CMK (cell line): ENCODE measurements at places on chromosomes 12 and 14.

GRCh38 chr12:7716381-7716780 is 5.1 kb downstream of the DPPA3 start:
- peak; percentile 11 for DNase-seq

DNA sequence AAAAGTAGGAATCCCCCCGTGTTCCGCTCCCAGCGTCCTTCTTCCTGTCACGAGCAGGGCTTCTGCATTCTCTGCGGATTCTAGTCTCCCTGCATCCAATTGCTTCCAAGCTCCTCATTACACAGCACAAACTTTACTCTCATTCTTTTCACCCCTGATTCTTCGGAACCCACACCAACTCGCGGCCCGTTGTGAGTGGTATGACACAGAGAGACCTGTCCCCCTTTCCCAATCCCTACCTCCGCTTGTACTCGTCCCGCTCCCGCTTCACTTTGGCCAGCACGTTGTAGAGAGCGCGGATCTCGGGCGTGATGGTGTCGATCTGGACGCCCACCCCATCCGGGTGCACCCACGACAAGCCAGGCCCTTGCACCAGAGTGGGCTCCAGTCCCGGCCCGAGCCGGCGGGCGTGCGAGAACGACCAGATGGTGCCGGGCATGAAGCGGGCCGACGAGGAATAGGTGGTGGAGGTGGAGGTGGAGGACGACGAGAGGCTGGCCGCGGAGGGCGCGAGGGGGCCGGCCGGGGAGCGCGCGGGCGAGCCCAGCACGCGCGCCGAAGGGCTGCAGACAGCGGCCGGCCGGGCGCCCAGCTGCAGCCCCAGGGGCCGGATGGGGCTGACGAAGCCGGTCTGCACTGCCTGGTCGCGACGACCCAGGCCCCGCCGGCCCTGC is 687 bp downstream of the IFFO1 start:
- DNase-seq, result no peak

- DNase-seq, result no peak
These were observed 125.3 kb upstream of the PWP1 start for GRCh38 chr12:107560165-107560898.

DNA sequence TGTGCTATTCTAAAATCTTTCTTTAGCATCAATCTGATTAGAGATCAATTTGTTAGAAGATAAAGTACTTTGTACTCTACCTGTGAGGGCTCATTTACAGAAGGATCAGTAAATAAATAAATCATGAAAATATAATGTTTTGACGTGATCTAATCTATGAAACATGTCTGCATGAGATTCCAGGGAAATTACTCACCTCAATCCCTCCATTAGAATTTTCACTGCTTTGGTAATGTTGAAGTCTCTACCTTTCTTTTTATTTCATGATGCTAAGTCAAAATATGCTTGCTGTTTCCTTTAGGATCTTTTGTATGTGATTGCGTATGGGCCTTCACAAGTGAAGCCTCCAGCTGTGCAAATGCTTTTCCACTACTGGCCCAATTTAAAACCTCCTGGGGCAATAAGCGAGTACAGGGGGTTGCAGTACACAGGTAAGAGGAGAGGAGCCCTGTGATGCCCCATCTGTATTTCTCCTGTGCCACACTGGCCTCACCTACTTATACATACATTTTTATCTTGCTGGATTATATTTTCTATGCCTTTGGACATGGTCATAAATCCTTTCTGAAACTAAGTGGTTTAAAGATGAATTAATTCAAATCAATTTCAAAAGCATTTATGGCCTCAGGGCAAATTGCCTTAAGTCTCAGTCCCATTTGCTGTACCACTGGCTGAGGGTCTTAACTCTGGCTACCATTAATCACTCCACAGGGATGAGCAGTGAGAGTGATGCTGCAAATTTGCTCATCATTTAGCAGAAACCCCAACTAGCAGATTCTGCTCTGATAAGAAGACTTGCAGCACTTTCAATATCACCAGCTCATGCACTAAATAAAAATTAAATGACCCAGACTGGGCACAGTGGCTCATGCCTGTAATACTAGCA is 66.4 kb downstream of the UNC79 start:
- DNase-seq, result no peak

GRCh38 chr14:101812071-101812470 is 50.6 kb downstream of the PPP2R5C start:
- DNase-seq, result no peak

- no peak for DNase-seq
These were observed 39.1 kb downstream of the TSPAN11 start for GRCh38 chr12:30965613-30965985.

- no peak for DNase-seq
These were observed 412.0 kb upstream of the ATP2B1 start for GRCh38 chr12:90120627-90121026.

DNA sequence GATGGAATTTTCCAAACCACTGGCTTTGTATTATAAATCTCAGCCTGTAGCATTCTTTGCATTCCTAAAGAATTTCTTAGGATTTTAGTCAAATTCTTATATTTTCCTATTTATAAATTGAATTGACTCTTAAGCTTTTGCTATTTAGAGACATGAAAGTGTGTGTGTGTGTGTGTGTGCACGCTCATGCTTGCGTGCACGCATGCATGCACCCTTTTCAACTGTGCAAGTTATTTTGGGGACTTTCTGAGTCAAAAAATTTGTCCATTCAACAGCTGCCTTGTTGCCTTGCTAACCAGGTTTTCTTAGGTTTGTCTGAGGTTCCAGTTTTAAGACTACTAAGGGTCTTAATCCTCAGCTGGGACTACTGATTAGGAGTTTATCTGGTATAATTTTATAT is 42.6 kb downstream of the GPATCH2L start:
- no peak for DNase-seq

DNA sequence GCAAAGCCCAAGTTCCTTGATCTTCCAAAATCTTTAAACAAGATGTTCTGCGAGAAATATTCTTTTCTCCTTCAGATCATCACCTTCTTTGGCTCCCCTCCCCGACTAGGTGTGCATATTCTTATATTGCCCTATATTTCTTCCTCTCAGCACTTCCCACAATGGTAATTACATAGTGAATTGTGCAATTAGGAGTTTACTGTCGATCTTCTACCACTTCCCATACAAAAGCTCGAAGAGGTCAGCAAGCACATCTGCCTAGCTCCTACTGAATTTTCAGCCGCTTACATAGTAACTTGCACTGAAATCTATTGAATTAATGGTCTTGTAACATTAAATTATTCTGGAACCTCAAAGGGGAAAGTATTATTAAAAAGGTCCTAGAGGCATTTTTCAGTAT is 16.7 kb downstream of the OSBPL8 start:
- DNase-seq, result no peak

- DNase-seq, result no peak
These were observed 1121.6 kb upstream of the TMEM132C start for GRCh38 chr12:127145241-127145928.

DNA sequence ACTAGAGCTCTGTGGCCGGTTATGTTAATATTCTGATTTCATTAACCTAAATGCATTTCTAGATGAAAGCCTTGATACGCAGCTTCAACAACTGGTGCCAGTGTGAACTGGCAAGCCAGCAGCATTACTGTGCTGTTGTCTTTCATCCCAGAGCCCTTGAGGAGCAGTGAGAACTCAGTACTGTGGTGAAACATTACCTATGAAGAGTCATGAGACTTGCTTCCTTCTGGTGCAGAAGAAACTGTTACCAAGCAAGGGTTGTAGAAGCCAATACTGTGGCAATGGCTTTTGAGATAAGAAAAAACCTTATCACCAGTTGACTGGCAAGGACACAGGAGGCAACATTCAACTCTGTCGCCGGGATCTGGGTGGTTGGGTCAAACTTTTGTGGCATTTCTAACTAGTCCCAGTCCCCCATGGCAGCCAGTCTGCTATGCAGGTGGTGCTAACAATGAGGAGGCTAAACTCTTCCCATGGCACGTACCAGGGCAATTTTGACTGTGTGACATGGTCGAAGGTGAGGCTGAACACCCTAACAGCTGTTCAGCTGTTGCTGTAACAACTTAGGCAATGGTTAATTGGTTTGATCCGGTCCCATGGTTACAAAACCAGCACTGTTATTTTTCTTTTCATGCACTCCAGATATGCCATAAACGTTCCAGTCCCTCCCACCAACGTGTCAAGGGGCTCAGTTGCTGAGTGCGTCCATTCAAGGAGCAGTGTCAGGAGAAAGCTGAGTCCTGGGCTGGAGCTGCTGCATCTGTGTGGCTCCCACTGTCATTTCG is 12.6 kb upstream of the LGALS3 start:
- no peak for DNase-seq

DNA sequence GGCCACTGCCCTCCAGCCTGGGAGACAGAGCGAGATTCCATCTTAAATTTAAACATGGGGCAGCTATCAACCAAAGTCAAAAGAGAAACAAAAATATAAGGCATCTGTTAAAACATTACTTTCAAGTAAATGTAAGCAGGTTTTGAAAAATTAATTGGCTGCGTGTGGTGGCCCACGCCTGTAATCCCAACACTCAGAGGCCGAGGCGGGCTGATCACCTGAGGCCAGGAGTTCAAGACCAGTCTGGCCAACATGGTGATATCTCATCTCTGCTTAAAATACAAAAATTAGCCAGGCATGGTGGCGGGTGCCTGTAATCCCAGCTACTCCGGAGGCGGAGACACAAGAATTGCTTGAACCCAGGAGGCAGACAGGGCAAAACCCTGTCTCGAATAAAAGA is 82.7 kb downstream of the PLEKHA5 start:
- DNase-seq, result no peak

- DNase-seq, result peak; percentile 79
These were observed at the start of gene ACIN1 for GRCh38 chr14:23094666-23095195. ACIN1 (minus strand) TSS chr14:23095136; CDS start chr14:23095112, 24 bp downstream.

GRCh38 chr12:5507944-5508343 is 76.0 kb downstream of the NTF3 start:
- DNase-seq, result no peak

DNA sequence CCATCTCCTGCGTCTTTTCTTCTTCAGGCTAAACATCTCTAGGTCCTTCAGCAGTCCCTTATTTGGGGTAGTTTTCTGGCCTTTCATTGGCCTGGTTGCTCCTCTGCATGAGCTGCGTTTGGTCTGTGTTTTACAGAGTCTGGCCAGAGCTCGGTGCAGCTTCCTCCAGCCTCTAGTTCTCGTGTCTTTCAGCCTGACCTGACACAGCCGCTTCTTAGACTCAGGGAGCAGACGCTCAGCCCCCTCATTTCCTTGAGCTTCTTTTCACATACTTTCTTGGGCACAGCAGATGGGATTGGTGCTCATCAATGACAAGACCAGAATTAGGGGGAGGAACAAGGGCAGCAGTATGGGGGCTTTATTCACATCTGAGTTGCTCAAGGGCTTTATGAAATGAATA is 13.6 kb upstream of the GSG1 start:
- DNase-seq, result no peak

DNA sequence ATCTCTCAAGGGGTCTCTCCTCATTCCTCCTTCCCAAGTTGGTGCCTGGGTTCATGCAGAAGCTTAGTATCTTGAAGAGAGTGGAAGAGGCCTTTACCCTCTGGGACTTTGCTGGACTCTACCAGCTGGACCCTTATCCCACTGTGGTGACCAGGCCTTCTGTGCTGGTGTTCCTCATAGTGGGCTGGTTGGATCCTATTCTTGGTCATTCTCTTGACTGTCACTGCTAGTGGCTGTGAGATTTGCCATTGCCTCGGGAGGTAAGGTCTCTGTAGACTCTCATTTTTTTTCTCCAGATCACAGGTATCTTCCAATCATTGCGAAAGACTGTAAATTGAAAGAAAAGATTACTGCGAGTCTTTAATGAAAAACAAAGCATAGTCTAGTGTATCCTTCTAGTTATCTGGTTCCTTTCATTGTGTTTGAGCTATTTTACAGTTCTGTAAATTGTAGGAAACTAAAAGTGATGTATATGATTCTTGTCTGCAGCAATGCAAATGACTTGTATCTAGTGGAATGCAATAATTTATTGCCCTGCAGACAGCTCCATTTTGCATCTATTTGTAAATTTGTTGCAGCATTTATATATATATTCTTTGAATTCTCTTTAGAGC is 217.9 kb downstream of the AEBP2 start:
- no peak for DNase-seq

DNA sequence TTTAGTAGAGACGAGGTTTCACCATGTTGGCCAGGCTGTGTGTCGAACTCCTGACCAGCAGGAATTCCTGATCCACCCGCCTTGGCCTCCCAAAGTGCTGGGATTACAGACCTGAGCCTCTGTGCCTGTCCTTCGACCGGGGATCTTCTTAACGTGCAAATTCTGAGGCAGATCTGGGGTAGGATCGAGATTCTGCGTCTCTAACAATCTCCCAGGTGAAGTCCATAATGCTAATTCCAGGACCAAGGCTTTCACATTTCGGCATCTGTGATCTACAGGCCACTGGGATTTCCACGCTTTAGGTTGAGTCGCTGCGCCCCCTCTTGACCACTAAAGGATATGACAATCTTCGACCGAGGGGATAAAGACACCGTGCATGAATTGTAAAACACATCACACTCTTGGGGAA is 24.8 kb downstream of the FOS start:
- no peak for DNase-seq

DNA sequence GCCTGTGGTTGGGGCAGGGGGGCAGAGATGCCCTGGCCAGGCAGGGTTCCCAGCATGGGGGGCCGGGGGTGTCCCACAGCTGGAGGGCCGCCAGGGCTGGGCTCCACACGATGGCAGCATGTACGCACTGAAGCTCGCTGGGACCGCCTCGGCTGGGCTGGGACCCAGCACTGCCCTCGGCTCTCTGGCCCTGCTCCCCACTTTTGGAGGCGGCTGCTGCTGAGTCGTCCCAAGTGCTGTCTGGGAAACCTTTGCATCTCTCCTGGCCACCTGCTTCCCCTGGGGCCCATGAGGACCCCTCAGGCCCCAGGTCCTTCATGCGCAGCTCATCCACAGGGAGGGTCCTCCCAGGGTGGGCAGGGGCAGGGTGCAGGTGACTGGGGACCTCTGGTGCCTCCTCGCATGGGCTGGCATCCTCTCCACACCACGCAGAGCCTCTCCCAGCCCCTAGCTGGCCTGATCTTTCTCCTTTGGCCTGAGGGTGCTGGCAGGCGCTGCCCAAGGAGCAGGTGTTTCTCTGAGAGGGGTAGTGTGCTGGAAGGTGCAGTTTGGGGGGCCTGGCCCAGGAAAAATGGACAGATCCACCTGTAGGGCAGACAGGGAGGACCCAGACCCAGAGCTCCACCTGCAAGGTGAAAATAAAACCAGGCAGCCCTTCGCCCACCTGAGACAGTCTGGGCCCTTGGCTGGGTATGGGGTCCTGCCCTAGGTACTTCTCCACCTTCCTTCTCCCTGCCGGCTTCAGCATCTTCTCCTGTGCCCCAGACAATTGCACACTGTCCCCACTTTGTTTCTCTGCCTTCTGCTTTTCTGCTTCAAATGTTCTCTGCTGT is 46.9 kb downstream of the DLK1 start:
- DNase-seq, result no peak

DNA sequence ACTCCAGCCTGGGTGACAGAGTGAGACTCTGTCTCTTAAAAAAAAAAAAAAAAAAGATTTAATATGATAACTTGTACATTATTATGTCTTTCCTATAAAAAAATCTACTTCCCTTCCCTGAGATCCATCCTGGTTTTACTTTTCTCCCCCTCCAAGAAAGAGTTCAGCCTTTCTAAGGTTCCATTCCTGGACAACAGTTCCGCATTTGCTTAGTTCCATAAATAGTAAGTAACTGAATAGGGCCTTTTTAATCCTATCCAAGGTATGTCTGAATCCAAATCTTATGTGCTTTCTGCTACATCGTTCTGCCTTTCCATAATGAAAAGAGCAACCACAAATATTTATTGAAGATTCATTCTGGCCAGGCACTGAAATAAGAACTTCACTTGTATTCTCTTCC is 187.8 kb downstream of the DACT1 start:
- DNase-seq, result no peak

- DNase-seq, result no peak
These were observed 231.5 kb downstream of the SLC15A4 start for GRCh38 chr12:128592220-128592744.

GRCh38 chr12:89354612-89355067 is 2.3 kb upstream of the DUSP6 start:
- no peak for DNase-seq

GRCh38 chr14:89142366-89142765 is 274.7 kb downstream of the FOXN3 start:
- DNase-seq, result no peak
